M059J (cell line): ENCODE measurements at places on chromosomes 1 and 21. TPM values are rescaled to one million over a fixed set of nuclear protein-coding genes. Genes with fewer than 3 reads are reported as not detected.

DNA sequence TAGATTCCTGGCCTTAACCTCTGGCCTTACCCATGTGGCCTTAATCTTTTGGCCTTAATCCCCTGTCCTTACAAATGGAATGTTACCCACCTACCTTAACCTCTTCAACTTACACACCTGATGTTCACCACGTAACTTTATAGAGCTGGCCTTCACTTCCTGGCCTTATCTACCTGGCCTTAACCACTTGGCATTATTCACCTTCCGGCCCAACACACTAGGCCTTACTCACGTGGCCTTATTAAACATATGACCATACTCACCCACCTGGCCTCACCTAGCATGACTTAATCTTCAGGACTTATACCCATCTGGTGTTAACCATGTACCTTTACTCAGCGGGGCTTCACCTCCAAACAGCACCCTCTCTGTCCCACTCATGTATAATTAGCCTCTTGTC is 41.7 kb downstream of the EXOC8 start:
- no peak for DNase-seq

- DNase-seq, result no peak
These were observed 10.5 kb upstream of the KDF1 start for GRCh38 chr1:26970810-26971209.

- DNase-seq, result no peak
These were observed 421.0 kb downstream of the MRPL39 start for GRCh38 chr21:25186273-25186672.

GRCh38 chr21:41232013-41232412 is 64.1 kb downstream of the BACE2 start:
- no peak for DNase-seq

GRCh38 chr1:42735477-42736105 is 4.4 kb downstream of the CLDN19 start:
- no peak for DNase-seq

GRCh38 chr21:45372732-45373355 is 32.1 kb upstream of the COL18A1 start:
- peak; percentile 86 for DNase-seq

DNA sequence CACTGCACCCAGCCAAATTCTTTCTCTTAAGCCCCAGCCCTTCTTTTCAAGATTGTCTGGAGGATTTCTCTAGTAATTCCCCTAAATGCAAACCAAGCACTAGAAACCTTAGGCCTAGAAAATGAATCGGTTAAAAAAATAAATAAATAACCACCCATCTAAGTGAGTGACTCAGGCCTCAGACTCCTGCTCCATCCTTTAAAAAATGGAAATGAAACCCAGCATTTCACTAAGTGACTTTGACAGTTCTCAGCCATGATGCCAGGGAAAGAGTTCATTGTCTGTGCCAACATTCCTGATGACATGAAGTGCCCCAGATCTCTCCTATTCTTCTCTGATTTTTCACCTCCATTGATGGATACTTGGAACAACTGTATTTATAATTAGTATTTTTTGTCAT is 415.2 kb upstream of the DAB1 start:
- peak; percentile 84 for DNase-seq

DNA sequence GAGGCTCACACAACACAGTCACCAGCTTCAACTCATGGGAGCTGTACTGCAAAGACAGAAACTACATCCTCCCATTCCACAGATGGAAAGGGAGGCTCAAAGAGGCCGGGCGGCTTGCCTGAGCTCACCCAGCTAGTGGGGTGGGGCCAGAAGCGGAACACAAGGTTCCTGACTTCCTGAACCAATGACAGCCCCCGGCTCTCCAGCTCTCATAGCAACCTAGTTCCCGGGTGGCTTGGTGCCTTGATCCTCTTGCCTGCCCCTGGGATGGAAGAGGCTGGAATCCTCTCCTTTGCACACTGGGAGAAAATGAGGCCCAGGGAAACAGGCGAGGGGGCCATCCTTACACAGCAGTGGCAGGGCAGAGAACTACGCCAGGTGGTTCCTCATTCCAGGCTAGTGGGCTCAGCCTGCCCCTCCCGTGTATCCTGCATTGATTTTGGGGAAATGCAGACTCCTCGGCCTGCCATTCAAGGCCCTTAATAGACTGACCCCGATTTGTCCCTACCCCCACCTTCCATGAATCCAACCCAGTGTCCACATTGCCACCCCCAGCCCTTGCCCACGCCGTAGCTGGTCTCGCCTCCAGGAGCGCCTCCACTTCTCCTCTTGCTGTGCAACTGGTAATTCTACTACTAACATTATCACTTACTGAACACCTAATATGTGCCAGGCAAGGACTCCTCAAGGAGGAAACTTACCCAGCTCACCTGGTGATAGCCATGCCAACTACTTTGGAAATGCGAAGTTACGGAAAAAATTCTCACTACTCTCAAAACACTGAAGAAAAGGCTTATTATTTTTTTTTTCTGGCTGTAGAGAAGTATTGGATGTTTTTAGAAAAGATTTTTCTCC is 5.0 kb downstream of the RAP1GAP start:
- DNase-seq, result no peak

GRCh38 chr1:7609311-7609994 is 161.6 kb upstream of the VAMP3 start:
- no peak for DNase-seq

GRCh38 chr1:196461521-196461920 is 146.7 kb downstream of the KCNT2 start:
- DNase-seq, result no peak

DNA sequence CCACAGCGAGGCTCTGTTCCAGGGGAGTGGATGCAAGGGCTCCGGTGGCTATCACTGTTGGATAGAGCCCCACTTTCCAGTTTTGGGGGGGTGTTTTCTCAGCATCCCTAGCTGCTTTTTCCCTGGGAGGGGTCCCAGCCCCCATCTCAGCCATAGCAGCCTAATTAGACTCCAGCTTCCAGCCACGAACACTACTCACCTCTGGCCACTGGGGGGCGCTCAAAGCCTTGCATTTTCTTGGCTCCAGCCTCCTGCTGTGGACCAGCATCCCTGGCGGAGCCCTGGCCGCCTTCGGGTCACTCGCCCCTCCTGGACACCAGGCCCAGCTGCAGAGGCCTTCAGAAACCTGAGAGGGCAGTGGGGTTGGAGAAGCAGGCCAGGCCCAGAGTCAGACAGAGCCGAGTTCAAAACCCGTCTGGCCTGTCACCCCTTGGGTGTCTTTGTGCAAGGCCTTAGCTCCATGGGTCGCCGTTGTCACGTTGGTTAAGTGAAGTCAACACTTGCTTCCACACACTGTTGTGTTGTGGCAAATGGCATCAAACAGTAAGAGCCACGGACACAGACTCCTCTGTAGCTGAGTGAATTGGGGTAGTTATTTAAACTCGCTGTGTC is 93.5 kb upstream of the ACTL8 start:
- DNase-seq, result peak; percentile 52

DNA sequence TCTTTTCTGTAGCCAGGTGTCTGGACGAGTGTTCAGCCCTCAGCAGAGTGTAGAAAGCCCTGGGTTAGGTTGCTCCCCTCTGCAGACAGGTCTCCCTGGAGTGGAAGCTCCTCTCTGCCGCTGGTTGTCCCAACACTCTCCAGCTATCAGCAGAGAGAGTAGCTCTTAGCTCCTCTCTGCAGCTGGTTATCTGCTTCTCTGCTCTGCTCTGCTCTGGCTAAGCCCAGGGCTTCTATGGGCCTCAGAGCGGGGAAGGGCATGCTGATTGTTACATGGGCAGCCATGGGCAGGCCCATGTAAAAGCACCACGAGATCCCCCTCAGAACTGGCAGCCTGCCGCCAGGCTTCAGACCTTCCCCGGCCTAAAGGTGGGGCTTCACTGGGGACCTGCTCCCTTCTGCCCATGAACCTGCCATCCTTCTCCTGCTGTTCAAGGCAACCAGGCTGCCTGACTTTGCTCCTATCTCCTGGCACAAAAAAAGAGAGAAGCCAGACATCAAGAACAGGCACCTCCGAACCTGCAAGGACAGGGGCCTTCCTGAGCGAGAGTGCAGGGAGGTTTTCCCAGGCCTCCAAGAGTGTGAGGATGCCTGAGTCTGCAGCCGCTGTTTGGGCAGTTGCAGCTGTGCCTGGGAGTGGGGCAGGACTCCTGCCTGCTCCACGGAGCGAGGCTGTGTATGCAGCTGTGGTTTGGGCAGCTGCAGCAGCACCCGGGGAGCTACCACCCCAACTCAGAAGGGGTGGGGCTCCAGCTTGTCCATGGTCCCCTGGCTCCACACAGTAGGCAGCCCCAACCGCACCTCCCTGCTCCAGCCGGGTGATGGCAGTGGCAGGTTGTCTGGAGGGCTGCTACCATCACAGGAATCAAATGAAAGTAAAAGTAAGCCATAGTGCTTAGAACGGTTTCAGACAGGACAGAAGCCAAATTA is 973.7 kb downstream of the LTN1 start:
- peak; percentile 62 for DNase-seq

- DNase-seq, result no peak
These were observed 112.0 kb downstream of the BARHL2 start for GRCh38 chr1:90605070-90605469.

GRCh38 chr1:97082160-97082848 is 360.7 kb downstream of the PTBP2 start:
- no peak for DNase-seq

- no peak for DNase-seq
These were observed 4.9 kb downstream of the SLAMF8 start for GRCh38 chr1:159831412-159832141.

- no peak for DNase-seq
These were observed 233.3 kb upstream of the C1orf174 start for GRCh38 chr1:4133297-4133938.

GPR3 gene
- 2.0 and 2.6 TPM in 2 replicates for total RNA-seq

TBX19 gene
- total RNA-seq, result 0.54 and 1.1 TPM in 2 replicates

FAM151A gene
- total RNA-seq, result not detected in 2 replicates

C8B gene
- total RNA-seq, result not detected in 2 replicates

OR2T29 gene
- total RNA-seq, result not detected in 2 replicates

NBPF4 gene
- total RNA-seq, result not detected in 2 replicates

DNAJC16 gene
- total RNA-seq, result 12.1 and 17.6 TPM in 2 replicates

NFASC gene
- 17.6 and 24.1 TPM in 2 replicates for total RNA-seq
